RPMI7951 (cell line): ENCODE measurements at places on chromosomes 11 and 22.

DNA sequence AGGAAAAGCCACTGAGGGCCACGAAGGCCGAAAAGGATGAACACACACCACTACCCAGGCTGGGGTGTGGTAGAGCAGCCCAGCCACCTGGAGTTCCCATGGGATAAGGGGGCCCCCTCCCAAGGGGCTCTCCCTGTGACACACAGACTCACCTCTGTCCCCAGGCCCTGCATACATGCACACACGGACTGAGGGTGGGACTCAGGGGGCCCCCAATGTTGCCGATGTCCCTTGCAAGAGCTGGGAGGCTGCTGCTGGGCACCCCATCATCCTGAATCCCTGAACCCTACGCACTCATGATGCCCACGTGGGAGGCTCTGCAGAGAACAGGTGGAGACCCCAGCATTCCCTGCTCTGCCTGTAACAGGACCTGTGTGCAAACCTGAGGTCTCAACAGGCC is 14.5 kb downstream of the SHANK2 start:
- DNase-seq = no peak

DNA sequence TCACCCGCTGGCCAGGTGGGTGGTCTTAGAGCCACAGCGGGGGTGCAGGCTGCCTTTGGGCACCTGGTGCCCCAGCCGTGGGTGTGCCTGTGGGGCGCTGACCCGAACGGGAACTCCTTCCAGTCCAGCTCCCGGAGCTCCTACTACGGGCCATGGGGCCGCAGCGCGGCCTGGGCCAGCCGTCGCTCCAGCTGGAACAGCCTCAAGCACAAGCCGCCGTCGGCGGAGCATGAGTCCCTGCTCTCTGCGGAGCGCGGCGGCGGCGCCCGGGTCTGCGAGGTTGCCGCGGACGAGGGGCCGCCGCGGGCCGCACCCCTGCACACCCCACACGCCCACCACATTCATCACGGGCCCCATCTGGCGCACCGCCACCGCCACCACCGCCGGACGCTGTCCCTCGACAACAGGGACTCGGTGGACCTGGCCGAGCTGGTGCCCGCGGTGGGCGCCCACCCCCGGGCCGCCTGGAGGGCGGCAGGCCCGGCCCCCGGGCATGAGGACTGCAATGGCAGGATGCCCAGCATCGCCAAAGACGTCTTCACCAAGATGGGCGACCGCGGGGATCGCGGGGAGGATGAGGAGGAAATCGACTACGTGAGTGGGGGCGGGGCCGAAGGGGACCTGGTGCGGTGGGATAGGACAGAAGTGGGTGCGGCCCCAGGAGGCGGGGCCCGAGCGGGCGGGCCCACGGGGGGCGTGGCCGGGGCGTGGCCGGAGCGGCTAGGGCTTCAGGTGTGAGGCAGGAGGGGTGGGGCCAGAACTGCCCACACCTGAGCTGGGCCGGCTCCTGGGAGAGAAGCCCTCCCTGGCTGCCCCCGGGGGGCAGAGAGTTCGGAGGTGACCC is 91.5 kb downstream of the CACNA1I start:
- DNase-seq = no peak

DNA sequence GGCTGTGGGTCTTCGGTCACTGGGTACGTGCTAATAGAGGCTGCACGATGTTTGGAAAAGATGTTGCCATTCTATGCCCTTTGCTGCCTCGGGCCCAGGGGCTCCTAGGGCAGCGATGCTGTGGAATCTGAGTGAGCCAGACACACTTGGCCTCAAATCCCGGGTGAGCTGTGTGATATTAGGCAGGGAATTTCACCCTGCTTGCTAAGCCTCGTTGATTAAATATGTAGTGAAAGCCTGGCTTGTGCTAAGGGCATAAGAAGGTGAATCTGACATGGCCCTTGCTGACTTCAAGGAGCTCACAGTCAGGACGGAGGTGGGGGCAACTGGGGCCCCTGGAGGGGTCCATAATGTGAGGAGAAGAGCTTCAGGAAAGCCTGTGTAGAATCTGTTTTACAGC is 5.4 kb upstream of the HMOX1 start:
- no peak for DNase-seq

- DNase-seq = no peak
Measured at GRCh38 chr11:108944471-108945178, 279.8 kb downstream of the DDX10 start.

GRCh38 chr11:116179401-116179800 is 593.4 kb downstream of the BUD13 start:
- DNase-seq = no peak

DNA sequence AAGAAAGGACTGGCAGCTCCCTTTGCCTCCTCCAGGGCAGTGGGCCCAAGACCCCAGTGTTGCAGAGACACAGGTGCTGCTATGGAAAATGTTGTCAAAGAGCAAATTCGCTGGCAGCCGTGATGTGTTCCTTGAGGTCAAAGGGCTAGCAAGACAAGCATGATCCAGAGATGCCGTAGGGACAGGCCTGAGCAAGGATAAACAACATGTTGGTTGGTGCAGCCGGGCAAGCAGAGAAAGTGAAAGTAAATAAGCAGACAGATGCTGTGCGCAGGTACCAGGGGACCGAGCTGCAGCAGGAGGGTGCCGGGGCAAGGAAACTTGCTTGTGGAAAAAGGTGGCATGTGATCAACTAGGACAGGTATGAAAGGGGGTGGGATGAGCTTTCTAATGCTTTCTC is 125.5 kb upstream of the NECTIN1 start:
- peak; percentile 24 for DNase-seq

- DNase-seq = no peak
Measured at GRCh38 chr11:12569499-12570425, 104.5 kb upstream of the TEAD1 start.

- no peak for DNase-seq
Measured at GRCh38 chr11:64848214-64848825, 3.9 kb upstream of the CDC42BPG start.

DNA sequence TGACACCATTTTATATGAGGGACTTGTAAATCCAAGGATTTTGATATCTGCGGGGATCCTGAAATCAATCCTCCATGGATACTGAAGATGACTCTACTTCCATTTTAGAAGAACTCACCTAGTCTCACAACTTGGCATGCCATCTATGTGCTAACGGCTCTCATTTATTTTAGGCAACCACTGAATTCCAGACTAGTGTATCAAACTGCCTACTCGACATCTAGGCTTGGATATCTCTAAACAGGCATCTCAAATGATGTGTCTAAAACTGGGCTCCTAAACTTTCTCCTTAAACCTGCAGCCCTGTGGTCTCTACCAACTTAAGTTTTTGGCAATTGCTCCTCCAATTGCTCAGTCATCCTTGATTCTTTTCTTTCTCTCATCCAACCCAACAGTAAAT is 31.2 kb upstream of the CLNS1A start:
- no peak for DNase-seq

- peak; percentile 52 for DNase-seq
Measured at GRCh38 chr11:94504689-94505293, 7.5 kb upstream of the C11orf97 start.

- peak; percentile 82 for DNase-seq
Measured at GRCh38 chr11:108733479-108734116, 68.7 kb downstream of the DDX10 start.

DNA sequence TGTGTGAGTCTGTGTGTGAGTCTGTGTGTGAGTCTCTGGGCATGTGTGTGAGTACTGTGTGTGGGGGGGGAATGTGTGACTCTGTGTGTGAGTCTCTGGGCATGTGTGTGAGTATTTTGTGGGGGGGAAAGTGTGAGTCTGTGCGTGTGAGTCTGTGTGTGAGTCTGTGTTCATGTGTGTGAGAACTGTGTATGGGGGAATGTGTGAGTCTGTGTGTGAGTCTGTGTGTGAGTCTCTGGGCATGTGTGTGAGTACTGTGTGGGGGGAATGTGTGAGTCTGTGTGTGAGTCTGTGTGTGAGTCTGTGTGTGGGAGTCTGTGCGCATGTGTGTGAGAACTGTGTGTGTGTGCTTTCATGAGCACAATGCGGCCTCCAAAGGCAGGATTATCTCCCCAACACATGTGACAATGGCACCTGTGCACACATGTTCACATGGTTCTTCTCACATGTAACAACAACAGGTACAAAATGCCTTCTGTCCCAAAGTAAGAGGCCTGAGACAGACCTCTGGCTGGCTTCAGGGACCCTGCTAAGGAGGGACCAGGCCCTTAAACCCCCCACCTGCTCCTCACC is 1.6 kb downstream of the CD5 start:
- no peak for DNase-seq

DNA sequence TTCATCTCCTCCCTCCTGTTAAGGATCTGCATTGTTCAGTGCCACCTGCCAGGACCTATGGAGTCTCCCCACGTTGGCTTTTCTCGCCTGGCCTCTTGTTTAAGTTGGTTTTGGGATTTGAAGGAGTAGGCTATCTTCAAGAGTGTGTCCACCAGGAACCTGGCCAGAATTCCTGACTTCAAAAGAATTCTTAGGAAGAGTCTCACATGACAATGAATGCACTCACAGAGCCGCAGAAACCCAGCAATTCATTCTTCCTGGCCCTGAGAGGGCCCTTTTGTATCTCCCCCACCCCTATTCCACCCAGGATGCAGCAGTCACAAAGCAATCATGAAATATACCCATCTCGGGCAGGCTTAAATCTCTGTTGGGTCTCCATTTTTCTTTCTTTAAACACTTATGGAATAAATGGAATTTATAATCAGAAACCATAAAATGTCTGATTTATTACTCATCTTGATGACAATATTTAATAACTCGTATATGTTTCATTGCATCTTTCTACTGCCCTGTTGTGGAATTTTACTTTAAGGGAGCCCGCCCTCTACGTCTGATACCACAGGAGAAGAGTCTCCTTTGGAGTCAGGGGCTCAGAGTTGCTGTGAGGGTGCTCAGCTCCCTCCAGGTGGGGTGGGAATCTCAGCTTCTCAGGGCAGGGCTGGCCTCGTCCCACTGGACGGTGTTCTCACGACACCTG is 507.0 kb downstream of the NTM start:
- peak; percentile 83 for DNase-seq

DNA sequence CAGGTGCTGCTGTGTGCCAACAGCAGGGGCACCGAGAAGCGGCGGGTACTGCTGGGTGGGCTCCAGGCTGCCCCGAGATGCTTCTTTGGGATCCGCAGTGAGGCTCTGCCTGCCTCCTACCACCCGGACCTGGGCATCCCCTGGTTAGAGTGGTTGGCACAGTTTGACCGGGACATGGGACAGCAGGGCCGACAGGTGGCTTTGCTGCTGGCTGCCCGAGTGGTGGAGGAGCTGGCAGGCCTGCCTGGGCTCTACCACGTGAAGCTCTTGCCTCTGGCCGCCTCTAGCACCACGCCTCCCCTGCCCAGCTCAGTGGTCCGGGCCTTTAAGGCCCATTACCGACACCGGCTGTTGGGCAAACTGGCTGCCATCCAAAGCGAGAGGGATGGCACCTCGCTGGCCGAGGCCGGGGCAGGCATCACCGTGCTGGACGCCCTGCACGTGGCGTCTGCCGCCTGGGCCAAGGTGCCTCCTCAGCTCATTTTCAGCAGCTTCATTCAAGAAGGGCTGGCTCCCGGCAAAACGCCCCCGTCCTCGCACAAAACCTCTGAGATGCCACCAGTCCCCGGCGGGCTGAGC is 1.9 kb downstream of the TIGD3 start:
- DNase-seq = no peak

DNA sequence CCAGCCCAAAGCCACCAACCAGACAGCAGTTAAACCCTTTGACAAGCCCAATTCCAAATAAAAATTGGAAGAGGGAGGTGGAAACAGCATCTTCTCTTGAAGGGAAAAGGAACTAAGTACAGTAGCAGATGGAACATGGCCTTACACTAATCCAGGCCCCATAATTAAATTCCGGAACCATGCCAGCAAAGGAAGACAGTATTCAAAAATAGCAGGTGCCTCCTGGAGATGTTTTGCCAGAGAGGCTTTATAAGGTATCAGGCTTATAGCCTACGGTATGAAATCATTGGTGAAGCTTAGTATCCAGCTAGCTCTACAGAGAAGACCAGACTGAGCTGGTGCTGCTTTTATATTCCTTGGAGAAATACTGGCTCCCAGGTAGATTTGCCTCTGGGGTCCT is 344.1 kb upstream of the API5 start:
- no peak for DNase-seq

- no peak for DNase-seq
Measured at GRCh38 chr22:49427341-49427740, 400.3 kb downstream of the BRD1 start.

- no peak for DNase-seq
Measured at GRCh38 chr11:11189506-11189905, 163.5 kb downstream of the CSNK2A3 start.

DNA sequence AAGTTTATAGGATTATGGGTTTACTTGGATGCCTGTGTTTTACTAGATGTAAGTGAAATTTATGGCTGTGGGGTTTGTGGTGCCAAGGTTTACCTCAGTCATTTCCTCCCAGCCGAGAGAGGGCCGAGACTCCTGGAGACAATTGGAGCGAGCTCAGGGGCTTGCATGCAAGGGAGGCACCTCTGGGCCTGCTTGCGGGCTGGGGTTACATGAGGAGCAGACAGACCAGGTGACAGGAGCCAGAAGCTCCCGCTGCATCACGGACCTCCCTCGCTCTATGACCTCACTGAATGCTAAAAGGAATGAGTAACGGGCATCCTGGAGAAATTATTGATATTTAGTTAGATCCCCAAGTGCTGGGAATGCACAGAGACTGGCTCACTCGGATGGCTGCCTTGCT is 275.2 kb upstream of the KIRREL3 start:
- DNase-seq = no peak

DNA sequence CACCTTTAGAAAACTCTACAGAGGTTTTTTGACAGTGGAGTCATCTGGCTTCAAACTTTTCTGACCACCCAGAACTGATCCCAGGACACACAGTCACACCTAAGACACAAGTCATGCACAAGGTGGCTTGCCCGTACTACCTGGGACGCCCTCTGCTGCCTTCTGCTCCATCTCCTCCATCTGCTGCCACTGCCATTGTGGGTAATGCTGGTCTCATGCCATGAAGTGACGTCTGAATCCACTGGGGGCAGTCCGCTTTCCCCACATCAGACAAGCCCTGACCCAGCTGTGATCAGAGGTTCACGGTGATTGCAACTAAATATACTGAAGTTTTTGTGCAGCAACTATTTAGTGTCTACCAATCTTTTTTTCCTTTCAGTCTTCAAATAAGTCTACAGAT is 5.4 kb upstream of the NDUFS8 start:
- no peak for DNase-seq

- DNase-seq = no peak
Measured at GRCh38 chr11:130623670-130624668, 175.5 kb downstream of the ADAMTS15 start.

DNA sequence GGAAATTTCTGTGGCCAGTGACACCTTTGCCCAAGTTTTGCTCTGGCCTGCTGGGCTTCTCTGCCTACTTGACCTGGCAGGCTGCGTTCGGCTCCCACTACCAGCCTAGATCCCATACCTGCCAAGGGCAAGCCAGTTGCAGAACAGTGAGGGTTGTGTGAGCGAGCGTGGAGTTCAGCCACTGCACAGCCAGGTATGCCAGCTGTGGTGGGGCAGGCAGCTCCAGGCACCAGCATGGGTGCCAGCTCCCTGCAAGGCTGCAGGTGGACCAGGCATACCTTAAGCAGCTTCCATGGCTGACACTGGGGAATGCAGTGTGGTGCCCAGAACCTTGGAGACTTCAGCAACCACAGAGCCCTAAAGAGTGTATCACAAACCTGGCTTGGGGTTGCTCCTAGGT is 133.5 kb downstream of the LDLRAD3 start:
- no peak for DNase-seq
